Activated CD4-positive, alpha-beta T cell treated with anti-CD3 and anti-CD28 coated beads for 24 hours (primary cell): ENCODE measurements at places on chromosomes 6 and 20.

DNA sequence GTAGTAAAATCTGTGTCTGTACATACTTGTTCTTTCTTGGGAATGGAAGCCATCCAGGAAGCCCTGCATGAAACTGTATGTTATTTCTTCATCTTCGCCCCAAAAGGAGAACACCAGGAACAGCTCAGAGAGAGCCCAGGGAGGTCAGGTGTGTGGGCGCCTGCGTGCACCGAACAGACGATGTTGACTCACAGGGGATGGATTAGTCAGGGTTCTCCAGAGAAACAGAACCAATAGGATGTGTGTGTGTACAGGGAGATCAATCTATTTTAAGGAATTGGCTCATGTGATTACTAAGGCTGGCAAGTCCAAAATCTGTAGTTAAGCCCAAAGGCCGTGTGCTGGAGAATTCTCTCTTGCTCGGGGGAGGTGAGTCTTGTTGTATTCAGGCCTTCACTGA, 45.7 kb downstream of the RNASET2 start:
- DNase-seq: no peak

- DNase-seq: no peak
Measured at GRCh38 chr6:32116674-32117073, 7.5 kb upstream of the TNXB start.

GRCh38 chr6:10140136-10140535, 274.7 kb downstream of the TFAP2A start:
- no peak for DNase-seq

GRCh38 chr6:52590152-52590891, 13.5 kb upstream of the TRAM2 start:
- no peak for DNase-seq

- no peak for DNase-seq
Measured at GRCh38 chr6:35258336-35258735, 1.2 kb upstream of the ZNF76 start.

- no peak for DNase-seq
Measured at GRCh38 chr6:137685798-137686375, 181.2 kb upstream of the TNFAIP3 start.

- no peak for DNase-seq
Measured at GRCh38 chr6:44035621-44036020, 91.6 kb downstream of the MRPL14 start.

- DNase-seq: no peak
Measured at GRCh38 chr6:54058236-54058635, 53.0 kb upstream of the MLIP start.

DNA sequence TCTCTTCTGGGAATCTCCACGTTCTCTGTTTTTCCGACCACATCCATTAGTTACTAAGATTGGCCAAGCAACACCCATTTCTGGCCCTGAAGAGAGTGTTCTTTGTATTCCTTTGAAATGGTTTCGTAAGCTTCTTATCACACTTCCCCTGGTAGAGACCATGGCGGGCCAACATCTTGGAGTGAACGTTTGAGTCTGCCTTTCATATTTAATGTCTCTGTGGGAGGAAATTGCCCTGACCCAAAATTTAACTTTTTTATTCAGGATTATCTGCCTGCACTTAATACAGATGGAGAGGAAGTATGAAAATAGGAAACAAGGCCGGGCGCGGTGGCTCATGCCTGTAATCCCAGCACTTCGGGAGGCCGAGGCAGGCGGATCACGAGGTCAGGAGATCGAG, 177.0 kb upstream of the SNX9 start:
- no peak for DNase-seq

GRCh38 chr6:165835410-165835851, 172.4 kb upstream of the PDE10A start:
- DNase-seq: no peak
